ENCODE measurements at places on chromosomes 3 and 15. TPM values are rescaled to one million over a fixed set of nuclear protein-coding genes. Genes with fewer than 3 reads are reported as not detected.
A peak's percentile ranks its signal among the peaks of the same experiment; 100 is the strongest.

Gene TMEM62
- 9.5 TPM for polyA plus RNA-seq

Gene NRROS
- 4.6 TPM for polyA plus RNA-seq

Gene MAGEL2
- 23.5 TPM for polyA plus RNA-seq

Gene TIMMDC1
- polyA plus RNA-seq: 77.2 TPM

Gene SERPINI2
- not detected for polyA plus RNA-seq

Gene COLQ
- 42.8 TPM for polyA plus RNA-seq

Gene LYZL4
- not detected for polyA plus RNA-seq

Gene FEZF2
- not detected for polyA plus RNA-seq

Gene CIDEC
- polyA plus RNA-seq: 0.28 TPM

Gene DUOXA2
- polyA plus RNA-seq: not detected

Gene ACKR4
- polyA plus RNA-seq: 0.28 TPM

DNA sequence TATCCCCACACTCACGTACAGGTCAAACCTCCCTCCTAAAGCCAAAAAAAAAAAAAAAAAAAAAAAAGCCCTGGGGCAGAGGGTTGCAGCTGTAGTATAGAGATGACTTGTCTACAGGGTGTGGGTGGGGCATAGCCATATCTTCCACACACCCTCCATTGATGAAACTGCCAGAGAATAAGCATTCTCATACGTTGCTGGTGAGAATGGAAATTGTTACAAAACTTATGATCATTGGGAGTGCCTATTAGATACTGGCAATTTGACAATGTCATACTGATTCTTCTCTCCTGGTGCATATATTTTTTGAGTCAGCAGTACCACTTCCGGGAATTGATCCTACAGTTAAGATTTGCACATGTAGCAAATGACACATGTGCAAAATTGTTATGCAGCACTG lies 11.0 kb upstream of the CTNNB1 start:
- no peak for DNase-seq

- no peak for DNase-seq
Measured at GRCh38 chr3:42149975-42150374, 58.8 kb downstream of the TRAK1 start.

DNA sequence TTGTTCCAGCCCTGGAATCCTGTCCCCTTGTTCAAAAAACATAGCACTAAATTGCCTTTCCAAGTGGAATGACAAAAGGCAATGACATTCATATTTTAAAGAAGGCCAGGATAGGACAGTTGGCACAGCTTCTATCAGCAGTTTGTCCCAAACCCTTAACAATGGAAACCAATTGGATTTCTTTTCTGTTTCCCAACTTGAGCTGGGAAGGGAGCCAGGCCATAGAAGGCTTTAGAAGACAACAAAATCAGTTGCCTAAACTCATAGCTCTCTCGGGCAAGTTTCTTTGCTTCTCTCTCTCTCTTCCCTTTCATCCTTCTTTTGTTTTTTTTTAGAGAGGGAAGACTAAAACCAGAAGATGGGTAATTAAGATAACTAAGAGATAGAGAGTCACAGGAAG lies 227.7 kb upstream of the TPRG1 start:
- DNase-seq: no peak

- no peak for DNase-seq
Measured at GRCh38 chr3:123349201-123349535, 99.7 kb downstream of the ADCY5 start.

GRCh38 chr3:9932843-9933560 lies 632 bp upstream of the CRELD1 start:
- peak; percentile 86 for DNase-seq

DNA sequence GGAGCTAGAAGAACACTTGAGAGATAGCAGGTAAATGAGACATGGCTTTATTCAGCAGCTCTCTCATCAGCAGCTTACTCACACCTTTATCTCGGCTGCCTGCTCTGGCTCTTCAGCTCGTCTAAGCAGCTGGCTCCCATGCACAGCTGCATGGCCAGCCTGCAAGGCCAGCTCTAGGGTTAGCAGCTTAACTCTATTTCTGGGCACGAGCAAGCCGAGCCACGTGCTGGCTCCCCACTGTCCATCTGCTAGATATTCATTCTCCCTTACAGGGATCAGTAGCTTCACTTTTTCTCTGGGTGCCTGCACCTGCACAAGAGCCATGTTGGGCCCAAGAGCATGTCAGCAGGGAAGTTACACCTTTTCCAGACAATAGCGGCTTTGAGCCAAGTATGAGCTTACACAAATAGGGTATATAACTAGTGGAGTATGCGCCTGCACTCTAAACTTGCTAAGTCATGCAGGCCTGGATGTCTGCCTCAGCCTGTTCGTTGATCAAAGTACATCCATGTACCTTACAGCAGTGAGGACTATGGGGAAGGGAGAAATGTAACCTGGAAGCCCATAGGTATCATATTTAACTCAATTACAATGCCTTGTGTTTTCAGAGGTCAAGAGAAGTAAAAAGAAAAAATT lies 174.9 kb upstream of the SNTN start:
- DNase-seq: no peak

DNA sequence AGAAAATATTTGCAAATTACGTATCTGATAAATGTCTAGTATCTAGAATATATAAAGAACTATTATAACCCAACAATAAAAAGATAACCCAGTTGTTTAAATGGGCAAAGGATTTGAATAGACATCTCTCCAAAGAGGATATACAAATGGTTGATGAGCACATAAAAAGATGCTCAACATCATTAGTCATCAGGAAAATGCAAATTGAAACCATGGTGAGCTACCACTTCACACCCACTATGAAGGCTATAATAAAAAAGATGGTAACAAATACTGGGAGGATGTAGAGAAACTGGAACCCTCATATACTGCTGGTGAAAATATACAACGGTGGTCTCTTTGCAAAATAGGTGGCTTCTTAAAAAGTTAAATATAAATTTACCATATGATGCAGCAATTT lies 28.0 kb downstream of the RAD51 start:
- no peak for DNase-seq

GRCh38 chr15:96218623-96219455 lies 111.7 kb upstream of the NR2F2 start:
- peak; percentile 19 for DNase-seq

- no peak for DNase-seq
Measured at GRCh38 chr3:191366675-191367074, 36.3 kb upstream of the UTS2B start.

GRCh38 chr3:34533451-34533850 lies 735.0 kb downstream of the PDCD6IP start:
- DNase-seq: peak; percentile 77

DNA sequence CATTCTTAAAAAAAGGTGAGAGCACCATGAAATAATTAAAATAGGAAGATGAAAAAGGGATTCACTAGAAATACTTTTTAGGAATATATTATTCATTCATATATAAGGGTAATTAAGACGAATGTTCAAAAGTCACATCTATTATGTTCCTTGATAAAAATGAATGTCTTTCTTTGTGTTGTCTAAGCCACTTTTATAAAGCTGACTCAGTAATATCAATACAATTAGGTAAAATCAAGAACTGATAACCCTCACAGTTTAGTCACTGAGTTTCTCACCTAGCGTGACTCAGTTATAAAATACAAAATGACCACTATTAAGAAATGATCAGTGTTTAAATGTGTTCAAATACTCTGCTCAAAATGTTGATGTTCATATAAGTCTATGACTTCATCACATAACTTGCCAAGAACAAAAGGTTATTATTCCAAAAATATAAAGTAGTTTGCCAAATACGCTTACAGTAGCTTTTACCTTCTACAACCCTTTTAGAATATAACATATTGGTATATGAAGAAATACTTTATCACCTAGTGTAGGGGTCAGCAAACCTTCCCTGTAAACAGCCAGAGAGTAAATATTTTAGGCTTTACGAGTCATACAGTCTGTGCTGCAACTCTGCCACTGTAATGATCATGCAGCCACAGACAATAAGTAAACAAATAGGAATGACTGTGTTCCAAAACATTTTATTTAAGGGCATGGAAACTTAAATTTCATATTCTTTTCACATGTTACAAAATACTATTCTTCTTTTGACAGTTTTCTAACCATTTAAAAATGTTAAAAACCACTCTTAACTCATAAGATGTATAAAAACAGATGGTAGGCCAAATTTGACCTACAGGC lies 369.8 kb downstream of the TBC1D5 start:
- peak; percentile 65 for DNase-seq

GRCh38 chr15:51342227-51342999 lies 958 bp downstream of the GLDN start:
- peak; percentile 69 for DNase-seq

DNA sequence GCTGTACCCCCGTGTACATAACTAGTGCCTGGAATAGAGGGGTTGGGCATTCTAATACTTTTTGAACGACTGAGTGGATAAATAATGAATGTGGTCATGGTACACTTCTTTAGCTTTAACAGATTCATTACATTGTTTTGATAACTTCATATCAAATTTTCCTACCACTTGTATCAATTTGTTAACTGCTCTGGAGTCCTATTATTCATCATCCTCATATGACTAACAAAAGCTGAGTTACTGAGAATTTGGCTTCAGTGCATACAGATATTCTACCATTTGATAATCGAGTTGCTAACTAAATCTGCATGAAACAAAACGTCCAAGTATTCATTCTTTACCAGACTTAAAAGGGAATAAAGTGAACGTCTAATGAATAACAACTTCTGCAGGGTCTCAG lies 31.7 kb downstream of the FRMD5 start:
- no peak for DNase-seq

DNA sequence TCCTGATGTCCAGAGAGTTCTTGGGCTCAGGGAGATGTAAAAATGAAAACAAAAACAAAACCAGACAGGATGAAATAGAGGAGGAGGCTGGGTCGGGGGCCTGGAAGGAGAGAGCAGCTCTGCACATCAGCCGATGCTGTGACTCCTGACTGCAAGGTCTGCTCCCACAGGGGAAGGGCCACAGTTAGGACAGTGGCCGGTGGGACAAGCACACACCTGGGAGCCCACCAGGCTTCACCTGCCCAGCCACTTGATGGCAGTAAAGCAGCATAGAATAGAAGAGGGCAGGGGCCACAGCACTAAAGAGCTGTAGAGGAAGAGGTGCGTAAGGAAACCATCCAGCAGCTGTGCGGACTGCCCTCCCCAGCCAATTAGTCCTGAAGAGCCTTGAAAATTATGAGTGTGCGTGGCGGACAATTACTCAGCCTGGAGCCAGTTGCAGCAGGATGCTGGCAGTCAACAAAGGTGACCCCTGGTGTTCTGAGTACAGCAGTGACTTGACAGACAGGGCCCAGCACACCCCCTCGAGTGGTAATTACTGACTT lies 29.8 kb downstream of the ALS2CL start:
- DNase-seq: peak; percentile 60

DNA sequence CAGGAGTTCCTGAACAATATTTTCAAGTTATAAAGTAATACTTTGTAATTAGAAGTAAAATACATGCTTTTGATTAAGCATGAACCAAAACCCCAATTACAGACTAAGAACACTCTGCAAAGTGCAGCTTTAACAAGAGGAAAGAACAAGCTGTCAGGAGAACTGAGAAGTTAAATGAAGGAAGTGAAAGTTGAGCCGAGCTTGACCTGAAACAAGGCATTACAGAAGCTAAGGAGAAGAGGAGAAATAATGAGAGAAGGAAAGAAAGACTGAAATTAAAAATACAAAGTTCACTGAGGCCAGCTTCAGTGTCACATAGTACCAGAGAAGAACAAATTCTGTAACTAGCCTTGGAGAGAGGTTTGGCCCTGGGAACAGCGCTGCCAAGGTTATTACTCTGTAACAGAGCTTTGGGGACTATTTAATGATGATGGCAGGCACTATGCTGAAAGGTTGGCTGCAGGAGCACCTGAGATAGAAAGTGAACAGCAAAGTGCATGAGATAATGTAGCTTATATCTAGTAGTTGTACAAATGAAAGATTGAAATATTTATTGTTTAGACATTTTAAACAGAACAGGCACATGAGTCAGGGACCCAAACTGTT lies 241.9 kb upstream of the PEX5L start:
- peak; percentile 3 for DNase-seq

DNA sequence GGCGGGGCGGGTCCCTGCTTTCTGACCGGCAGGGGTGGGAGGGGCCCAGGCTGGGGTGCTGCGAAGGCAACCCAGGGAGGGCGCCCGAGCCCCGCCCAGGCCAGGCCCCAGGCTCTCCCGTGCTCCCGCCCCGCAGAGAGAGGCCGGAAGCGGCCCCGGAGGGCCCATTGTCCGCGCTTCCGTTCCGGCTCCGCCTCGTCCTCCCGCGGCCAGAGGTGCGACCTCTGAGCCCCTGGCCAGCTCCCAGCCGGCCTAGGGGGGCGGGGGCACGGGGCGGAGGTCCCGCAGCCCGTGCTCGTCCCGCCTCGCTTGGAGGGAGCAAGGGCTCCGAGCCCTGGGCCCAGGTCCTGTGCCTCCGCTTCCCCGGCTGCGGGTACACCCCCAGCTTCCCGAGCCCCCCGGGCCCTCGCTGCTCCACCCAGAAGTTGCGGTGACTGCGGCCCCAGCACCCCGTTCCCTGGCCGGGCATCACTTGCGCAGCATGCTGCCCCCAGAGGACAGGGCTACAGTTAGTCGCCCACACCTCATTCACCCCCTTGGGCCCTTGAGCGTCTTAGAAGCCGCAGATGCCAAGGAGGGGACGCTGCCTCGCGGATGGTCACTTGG lies 20.4 kb upstream of the PLXND1 start:
- DNase-seq: peak; percentile 89

- peak; percentile 36 for DNase-seq
Measured at GRCh38 chr15:62124176-62124972, 40.7 kb downstream of the C2CD4B start.

DNA sequence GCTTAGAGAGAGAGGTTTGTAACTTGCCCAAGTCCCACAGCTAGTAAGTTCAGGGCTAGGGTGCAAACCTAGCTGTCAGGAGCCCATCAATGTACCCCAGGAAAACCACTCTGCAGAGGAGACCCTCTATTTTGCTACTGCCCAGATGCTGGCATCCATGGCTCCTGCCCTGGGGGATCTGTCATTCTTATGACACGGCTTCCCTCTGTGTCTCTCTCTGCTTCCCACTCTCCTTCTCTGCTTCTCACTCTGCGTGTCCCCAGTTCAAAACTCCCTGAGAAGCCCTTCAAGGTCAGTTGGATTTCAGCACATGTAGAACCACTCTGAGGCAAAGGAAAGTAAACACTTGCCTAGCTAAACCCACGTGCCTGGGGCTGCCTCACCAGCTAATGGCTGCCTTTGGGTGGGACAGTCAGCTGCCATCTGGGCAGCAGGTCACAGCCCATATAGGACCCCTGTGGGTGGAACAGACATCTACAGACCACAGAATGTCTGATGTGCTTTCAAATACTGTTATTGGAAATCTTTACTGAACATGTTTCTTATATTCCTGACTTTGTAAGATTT lies 29.4 kb upstream of the SLCO2A1 start:
- DNase-seq: no peak
